ENCODE measurements at places on chromosomes 3 and 15.

GRCh38 chr3:77530870-77531269 is 491.0 kb downstream of the ROBO2 start:
- no peak for DNase-seq

- no peak for DNase-seq
Observed at GRCh38 chr3:28761375-28761774, 412.8 kb upstream of the AZI2 start.

DNA sequence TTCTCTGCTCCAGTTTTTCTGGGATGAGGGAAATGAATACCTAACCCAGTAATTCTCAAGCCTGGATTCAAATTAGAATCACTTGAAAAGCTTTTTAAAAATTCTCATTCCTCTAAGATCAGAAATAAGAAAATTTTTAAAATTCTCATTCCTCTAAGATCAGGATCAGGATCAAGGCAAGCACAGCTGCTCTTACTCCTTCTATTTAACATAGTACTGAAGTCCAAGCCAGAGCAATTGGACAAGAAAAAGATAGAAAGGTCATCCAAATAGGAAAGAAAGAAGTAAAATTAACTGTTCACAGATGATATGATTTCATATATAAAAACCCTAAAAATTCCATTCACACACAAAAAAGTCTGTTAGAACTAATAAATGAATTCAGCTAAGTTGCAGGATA is 24.2 kb upstream of the CLRN1 start:
- no peak for DNase-seq

DNA sequence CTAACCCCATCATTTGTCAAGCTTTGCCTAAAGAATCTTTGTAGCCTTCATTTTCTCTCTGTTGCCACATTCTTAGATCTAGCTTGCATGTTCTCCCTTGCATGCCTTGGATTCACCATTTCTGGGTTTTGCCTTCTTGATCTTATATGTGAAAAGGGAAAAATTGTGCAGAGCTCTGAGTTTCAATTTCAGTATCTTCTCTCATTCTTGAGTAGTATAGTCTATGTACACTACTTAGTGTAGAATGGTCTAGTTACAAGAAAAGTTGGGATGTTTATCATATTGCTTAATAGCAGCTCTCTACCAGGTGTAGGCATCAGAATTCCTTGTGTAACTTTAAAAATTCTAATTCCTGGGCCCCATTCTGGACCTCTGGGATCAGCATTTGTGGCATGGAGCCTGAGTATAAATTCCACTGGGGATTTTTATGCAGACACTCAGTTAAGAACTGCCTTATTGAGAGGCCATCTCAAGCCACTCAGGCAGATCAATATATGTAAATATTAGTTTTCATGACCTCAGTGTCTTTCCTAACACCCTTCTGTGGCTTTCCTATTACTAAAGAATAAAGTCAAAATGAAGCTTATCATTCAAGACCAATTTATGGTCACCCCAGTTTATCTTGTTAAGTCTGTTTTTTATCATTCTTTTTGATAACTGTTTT is 23.4 kb downstream of the GTF2E1 start:
- DNase-seq, result no peak

DNA sequence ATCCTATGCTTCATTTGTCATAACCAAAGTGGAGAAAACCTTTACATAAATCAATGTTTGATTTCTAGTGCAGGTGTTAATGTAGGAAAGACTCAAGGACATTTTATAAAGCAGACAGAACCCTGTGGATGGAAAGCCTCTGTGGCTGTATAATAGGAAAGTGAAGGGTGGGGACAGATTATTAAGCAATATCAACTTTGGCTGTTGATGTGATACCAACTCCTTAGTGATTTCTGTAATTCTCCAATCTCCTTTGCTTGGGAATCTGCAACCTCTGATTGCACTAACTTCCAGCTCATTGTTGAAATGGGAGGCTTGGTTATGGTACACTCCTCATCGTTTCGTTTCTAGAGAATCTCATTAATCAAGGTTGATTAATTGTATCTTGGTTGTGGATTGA is 29.3 kb upstream of the ADGRG7 start:
- no peak for DNase-seq
